ENCODE measurements at places on chromosomes 16 and 17. TPM values are rescaled to one million over a fixed set of nuclear protein-coding genes. Genes with fewer than 3 reads are reported as not detected.

DNA sequence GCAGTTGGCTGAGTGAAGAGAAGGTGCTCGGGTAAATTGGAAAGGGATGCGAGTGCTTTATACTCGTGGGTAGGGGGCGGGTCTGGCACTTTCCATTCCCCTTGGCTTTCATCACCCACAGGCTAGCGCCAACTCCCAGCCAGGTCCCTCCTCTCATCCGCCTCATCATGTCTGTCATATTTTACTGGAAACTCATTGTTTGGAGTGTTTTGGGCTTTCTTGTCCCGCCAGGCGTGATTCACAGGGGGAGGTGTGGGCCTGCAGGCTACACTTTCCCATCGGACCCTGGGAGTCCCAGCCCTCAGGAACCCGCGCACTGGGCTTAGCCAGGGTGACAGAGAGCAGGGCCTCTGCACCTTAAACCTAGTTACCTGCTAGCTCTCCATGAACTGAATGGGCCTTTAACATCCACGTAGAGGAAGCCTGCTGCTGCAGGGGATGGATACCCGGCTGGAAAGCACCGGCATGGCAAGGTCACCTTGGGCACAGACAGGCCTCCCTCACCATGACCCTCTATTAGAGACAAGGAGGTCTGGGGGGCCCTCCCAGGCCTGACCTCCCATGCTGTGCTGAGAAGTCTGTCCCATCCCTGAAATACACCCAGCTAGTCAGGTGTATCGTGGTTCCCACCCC lies at the start of gene KRT14:
KRT14 (minus strand) TSS at position 33 of the 633 bp plus-strand sequence. CDS start 61 bp downstream, outside the sequence.
- no peak for DNase-seq

Gene GP2
- 31,656 TPM for total RNA-seq

GRCh38 chr17:6386041-6386630 lies 48.8 kb downstream of the AIPL1 start:
- no peak for DNase-seq

- no peak for DNase-seq
Observed at GRCh38 chr16:81544700-81545271, 100.2 kb downstream of the CMIP start.

Gene SOST
- total RNA-seq, result not detected

- DNase-seq, result peak; percentile 89
Observed at GRCh38 chr16:27179500-27180072, 23.7 kb upstream of the KDM8 start.

DNA sequence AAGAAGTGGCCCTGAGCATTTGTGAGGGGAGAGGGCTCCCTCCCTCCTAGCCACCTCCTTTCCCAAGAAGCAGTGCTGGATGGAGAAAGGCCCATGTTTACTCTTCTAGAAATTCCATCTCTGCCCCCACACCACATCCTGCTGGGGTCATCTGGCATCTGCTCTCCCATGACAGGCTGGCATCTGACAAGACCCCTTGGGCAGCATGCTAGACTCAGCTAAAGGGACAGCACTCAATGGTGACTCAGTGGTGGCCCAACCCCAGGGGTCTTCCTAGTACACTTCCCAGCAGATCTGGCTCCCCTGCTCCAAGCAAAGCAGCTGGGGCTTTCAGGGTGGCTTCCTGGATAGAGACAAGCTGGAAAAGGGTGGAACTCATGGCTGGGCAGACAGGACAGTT lies 14.4 kb downstream of the SLC38A7 start:
- no peak for DNase-seq

DNA sequence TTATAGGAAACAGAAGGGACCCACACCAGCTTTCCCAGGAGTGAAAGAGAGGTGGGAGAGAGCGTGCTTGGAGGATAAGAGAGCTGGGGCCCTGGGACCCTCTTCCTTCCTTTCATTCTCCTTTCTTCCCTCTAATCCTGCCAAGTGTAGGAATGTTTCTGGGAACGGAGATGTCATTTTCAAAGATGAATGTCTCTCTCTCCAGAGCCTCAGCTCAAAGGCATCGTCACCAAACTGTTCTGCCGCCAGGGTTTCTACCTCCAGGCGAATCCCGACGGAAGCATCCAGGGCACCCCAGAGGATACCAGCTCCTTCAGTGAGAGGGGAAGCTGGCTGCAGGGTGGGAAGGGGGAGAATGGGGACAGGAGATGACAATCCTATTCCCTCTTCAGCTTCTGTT lies 2.0 kb downstream of the FGF11 start:
- DNase-seq, result no peak

Gene TNFSF12
- total RNA-seq, result 13.5 TPM

DNA sequence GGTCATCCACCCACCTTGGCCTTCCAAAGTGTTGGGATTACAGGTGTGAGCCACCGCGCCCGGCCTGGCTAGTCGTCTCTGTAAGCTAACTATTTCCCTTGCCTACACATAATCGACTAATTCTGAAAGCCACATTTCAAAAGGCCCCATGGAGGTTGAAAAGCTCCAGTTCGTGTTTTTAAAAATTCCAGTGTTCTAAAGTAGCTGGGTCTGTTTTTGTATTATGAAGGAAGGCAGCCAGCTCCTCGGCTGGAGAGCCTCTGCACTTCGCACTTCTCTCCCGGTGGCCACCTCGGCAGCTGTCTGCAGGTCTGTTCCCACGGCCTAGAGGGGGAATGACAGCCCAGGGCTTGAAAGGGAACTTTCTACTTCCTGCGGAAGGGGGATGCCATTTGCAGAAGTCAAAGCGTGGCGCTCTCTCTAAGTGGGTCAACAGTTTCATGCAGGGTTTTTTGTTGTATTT lies 16.9 kb downstream of the HASPIN start:
- DNase-seq, result no peak

DNA sequence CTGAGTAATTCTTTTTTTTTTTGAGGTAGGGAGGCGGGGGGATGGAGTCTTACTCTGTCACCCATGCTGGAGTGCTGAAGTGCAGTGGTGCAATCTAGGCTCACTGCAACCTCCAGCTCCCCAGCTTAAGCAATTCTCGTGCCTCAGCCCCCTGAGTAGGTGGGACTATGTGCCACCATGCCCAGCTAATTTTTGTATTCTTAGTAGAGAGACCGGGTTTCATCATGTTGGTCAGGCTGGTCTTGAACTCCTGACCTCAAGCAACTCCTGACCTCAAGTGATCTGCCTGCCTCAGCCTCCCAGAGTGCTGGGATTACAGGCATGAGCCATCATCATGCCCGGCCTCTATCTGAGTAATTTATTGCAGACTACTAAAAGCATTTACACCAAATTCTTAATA lies 19.4 kb downstream of the KPNB1 start:
- DNase-seq, result no peak

DNA sequence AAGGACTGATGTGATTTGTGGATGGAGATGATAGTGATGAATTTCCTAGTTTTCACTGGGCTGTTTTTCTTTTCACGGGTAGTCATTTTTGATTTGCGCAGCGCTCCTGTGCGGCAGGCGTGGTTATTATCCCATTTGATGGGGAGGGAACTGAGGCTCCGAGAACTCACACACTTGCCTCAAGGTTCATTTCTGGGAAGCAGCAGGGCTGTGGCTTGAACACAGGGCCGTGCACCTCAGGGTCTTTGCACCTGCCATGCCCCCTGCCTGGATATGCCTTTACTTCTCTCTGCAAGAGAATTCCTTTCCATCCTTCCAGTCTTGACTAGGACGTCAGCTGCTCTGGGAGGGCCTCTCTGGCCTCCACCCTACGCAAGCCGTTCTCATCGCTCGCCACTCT lies 16.3 kb upstream of the WFDC1 start:
- DNase-seq, result no peak

DNA sequence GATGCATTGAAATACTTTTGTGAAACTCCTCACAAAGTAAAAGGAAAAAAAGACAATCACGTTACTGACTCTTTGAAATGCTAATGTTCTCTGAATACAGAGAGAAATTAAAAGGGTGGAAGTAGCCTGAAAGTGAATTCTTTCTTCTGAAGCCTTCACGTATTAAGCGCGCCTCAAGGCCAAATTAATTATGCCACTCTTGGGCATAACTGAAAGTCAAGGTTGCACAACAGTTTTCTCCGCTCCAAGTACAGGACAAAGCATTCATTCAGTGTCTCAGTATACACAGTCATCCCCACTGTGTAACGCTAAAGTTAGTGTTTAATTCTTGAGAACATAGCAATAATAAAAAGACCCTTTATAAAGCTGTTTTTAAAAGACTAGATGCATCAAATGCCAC lies 21.5 kb downstream of the PARN start:
- DNase-seq, result no peak

Gene NPIPA3
- total RNA-seq, result 0.70 TPM

DNA sequence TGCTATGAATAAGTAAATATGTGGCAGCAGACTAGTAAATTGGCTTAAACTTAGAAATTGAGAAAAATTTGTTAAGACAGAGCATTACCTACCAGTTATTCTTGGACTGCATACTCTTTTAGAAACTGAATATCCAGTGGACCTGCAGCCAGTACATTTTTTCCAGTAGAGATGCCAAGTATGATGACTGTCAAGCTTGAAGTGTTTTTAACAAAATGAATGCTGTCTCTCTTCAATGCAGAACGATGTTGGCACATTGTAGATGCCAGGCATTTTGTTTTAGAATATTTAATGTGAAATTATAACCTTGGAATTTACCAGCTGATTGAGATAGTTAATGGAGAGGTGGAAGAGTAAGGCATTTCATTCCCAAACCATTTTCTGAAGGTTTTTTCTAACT lies 52.5 kb downstream of the NFAT5 start:
- no peak for DNase-seq

DNA sequence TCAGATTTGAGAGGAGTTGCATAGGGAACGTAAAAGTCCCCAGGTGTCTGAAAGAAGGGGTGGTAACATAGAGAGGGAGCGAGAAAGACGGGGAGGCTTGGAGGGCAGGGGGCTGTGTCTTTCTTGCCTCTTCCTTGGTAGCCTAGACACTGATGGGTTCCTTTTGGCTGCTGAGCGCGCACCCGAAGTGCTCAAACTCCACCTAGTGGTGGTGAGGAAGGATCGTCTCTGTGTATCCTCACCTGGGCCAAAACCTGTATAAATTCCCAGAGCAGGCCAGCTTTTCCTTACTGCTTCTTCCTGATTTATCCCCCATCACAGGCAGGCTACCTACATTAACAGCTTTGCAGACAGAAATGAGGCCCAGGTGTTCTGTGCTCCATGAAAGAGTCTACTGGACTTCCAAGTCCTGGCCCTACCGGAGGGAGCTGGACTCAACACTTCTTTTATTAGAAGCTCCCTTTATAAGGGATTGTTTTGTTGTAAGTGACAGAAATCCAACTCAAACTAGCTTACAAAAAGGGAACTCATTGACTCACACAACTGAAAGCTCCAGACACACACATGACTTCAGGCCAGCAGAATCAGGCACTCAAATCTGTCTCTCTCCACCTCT lies 5.5 kb upstream of the SLC25A35 start:
- peak; percentile 55 for DNase-seq

DNA sequence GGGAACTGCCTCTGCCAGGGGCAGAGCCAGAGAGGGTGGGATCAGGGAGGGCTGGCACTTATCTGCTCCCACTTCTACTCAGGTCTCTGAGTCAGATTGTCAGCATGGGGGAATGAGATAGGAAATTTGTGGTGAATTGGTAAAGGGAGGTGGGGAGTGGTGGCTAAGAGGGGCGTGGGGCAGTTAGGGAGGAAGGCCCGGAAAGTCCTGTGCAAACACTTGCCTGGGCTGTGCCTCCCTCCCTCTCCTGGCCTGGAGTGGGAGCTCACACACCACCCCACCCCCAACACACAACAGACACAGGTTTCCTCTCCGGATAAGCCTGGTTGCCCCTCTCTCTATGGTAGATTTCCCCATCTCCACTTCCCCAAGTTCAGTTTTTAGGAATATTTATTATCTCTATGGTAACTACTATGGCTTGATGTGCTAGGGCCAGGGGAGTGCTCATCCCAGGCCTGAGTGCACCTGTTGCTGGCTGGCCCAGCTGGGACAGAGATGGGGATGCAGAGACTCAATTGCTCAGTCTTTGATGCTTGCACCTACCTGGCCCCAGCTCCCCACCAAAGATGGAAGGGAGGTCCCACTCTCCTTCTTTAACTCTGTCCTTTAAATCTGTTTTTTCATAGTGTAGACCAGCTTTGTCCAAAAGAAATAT lies 2.7 kb downstream of the SPNS2 start:
- DNase-seq, result no peak

GRCh38 chr17:17051380-17051779 lies 9.1 kb downstream of the MPRIP start:
- no peak for DNase-seq

DNA sequence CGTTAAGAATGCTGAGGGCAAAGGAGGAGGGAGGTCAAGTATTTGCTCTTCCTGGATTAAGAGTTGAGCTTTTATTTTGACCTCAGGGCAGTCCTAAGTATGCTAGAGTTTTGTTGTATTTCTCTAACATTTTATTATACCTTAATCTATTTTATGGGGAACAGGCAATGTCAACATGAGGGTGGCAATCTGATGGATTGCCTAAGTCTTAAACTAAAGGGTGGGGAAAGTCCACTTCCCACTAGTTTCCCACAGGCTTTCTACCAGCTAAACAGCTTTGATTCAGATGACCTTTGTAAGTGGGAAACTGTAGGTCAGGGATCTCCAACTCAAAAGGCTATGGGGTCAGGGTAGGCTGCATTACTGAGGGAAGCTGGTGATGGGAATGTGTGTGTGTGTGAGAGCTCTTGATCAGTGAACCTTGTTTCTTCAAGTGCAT lies 24.9 kb downstream of the HSD17B2 start:
- DNase-seq, result no peak

DNA sequence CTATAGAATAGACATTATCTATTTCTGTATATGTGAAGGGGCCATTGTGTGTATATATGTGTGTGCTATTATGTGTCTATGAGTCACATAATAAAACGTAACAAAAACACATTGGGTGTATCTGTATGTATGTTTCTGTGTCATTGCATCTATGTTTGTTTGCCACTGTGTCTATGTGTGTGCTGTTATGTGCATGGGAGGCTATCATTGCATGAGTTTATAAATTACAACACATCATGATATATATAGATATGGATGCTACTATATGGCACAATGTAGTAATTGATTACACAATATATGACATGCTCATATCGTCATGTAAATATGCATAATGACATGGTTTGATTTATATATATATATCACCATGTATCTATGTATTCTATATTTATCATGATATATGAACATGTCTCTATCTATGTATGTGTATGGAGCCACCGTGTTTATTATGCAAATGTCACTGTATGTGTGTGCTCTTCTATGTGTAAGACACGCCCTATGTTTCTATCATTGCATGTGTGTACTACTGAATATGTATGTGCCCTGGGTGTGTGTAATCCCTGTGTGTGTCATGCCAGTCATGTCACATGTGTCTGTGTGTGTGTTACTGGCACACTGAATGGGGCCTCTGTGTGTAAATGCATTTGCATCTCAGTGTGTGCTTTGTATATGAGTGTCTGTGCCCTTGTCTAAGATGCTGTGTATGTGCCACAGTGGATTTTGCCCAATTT lies 1.4 kb upstream of the TSPOAP1 start:
- no peak for DNase-seq

All from pancreas (tissue), 10 donors.